ENCODE measurements at places on chromosomes 3 and 15.

- DNase-seq, result no peak
These were observed 70.2 kb downstream of the FOXB1 start for GRCh38 chr15:60074181-60074885.

- no peak for DNase-seq
These were observed 197.4 kb upstream of the RORA start for GRCh38 chr15:61426466-61426865.

- no peak for DNase-seq
These were observed 365.6 kb upstream of the DPPA4 start for GRCh38 chr3:109702976-109703375.

GRCh38 chr3:149523512-149524299 is 49.2 kb downstream of the TM4SF4 start:
- DNase-seq, result no peak

DNA sequence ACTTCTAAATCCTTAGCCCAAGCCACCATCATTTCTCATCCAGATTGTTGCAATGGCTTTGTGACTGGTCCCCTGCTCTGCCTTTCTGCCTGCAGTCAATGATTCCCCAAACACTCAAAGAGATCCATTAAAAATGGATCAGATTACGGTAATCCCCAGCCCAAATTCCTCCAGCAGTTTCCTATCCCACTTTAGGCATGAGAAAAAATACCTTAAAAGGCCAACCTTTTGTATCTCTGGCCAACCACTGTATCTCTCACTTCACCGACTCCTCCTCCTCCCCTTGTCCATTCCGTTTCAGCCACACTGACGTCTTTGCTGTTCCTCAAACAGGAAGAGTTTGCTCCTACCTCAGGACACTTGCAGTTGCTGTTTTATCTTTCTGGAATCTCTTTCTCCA is 20.9 kb upstream of the IL1RAP start:
- DNase-seq, result no peak
